ENCODE measurements at places on chromosomes 16 and 17.

DNA sequence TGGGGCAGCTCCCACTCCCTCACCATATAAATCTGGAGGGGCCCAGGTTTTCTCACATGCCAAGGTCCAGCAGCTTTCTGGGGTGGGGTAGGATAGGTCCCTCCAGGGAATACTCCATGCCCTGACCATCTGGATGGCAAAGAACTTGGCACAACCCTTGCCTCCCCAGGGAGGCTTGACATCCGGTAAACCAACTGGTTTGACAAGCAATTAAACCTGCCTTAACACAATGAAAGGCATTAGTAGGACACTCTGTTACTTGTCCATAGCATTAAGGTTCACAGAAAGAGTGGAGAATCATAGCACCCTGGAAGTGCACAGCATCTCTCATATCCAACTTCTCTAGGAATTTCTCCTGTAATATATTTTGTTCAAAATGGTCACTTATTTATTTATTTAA, 63.9 kb upstream of the MAF start:
- peaks cover 4% of the 10 kb centered on the region for H3K4me1 ChIP-seq
- H3K27ac ChIP-seq = no peak overlapping the region
- no peaks in the 10 kb centered on the region for H3K36me3 ChIP-seq
- H3K4me3 ChIP-seq = no peak overlapping the region
- H3K27me3 ChIP-seq = no peaks in the 10 kb centered on the region

DNA sequence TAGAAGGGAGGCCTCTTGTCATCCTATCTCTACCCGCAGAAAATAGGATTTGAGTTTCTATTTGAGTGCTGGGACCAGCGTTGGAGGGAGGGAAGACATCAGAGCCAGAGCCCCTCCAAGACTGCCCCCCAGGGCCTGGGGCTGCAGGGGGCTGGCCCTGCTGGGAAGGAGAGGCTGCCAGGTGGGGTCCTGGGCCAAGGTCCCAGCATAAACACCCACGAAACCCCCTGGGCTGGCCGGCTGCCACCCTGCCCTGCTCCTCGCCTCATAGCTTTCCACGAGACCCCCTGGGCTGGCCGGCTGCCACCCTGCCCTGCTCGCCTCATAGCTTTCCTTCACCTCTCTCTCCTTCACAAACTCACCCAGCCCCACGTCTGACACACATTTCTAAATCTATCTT, 10.6 kb upstream of the TEX19 start:
- no peak for DNase-seq
- no peaks in the 10 kb centered on the region for H3K36me3 ChIP-seq
- peaks cover 6% of the 10 kb centered on the region for H3K4me1 ChIP-seq
- no peak overlapping the region for H3K27ac ChIP-seq

- no peak overlapping the region for H3K4me3 ChIP-seq
- DNase-seq = no peak
- peaks cover 24% of the 10 kb centered on the region for H3K27me3 ChIP-seq
- no peak overlapping the region for H3K27ac ChIP-seq
- no peaks in the 10 kb centered on the region for H3K36me3 ChIP-seq
- H3K4me1 ChIP-seq = no peaks in the 10 kb centered on the region
Observed at GRCh38 chr16:51434567-51435198, 283.6 kb upstream of the SALL1 start.

DNA sequence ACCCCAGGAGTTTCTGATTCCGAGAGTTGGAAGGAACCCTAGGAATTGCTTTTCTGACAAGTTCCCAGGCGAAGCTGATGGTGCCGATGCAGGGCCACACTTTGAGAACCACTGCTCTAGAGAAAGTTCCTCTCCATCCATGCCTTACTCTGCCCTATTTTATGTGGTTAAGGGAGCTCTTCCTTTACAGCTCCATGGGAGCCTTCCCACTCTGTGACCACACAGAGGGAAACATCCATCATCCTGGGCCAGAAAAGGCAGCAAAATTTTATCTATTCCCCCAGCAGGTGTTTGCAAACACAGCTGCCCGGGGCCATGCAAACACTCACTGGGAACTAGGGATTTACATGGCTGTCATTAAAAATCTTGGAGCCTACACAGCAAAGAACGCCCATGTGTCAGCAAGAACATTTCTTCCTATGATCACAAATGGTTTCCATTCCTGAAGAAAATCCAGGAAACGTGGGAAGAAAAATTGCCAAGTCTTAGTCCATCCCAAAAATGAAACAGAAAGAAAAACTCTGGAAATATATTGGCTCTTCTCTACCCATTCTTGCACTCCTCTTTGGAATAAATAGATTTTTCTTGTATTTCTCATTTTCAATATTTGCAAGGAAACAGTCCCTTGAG, 252.7 kb downstream of the PMP22 start:
- DNase-seq = no peak
- H3K4me3 ChIP-seq = no peak overlapping the region
- H3K27me3 ChIP-seq = no peaks in the 10 kb centered on the region
- H3K27ac ChIP-seq = no peak overlapping the region

- DNase-seq = peak; percentile 72
- H3K4me1 ChIP-seq = peaks cover 46% of the 10 kb centered on the region
- peak within 1 kb of the TSS; percentile 79 for H3K27ac ChIP-seq
Observed at GRCh38 chr17:43907425-43907981, at the start of gene MPP2. Gene MPP2, minus strand, starts transcription at chr17:43907536. Its CDS starts 3,076 bp downstream, at chr17:43904460.

DNA sequence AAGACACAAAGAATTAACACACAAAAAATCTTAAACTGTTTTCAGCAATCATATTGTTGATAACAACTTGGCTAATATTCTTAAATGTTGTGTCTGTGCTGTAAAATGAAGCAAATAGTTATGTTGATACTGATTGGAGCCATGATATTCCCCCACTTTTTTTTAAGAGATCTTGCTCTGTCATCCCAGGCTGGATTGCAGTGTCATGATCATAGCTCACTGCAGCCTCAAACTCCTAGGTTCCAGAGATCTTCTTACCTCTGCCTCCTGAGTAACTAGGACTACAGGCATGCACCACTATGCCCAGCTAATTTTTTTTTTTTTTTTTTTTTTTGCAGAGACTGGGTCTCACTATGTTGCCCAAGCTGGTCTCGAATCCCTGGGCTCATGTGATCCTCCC, 26.0 kb downstream of the BBS2 start:
- peaks cover 70% of the 10 kb centered on the region for H3K36me3 ChIP-seq
- peaks cover 3% of the 10 kb centered on the region for H3K4me1 ChIP-seq
- no peak overlapping the region for H3K27ac ChIP-seq

- no peak overlapping the region for H3K27ac ChIP-seq
- no peak for DNase-seq
- no peaks in the 10 kb centered on the region for H3K36me3 ChIP-seq
- H3K27me3 ChIP-seq = no peaks in the 10 kb centered on the region
- H3K4me3 ChIP-seq = no peak overlapping the region
- no peaks in the 10 kb centered on the region for H3K4me1 ChIP-seq
Observed at GRCh38 chr17:8979715-8980114, 14.2 kb upstream of the PIK3R5 start.

DNA sequence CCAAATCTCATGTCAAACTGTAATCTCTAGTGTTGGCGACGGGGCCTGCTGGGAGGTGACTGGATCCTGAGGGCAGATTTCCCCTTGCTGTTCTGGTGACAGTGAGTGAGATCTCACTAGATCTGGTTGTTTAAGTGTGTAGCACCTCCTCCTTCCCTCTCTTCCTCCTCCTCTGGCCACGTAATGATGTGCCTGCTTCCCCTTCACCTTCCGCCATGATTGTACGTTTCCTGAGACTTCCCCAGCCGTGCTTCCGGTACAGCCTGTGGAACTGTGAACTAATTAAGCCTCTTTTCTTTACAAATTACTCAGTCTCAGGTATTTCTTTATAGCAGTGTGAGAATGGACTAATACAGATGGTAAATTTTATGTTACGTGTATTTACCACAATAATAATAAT, 49.2 kb downstream of the METTL16 start:
- peaks cover 78% of the 10 kb centered on the region for H3K36me3 ChIP-seq
- H3K27ac ChIP-seq = no peak overlapping the region
- H3K4me3 ChIP-seq = no peak overlapping the region
- DNase-seq = no peak

- H3K36me3 ChIP-seq = peaks cover 27% of the 10 kb centered on the region
- H3K4me3 ChIP-seq = no peak overlapping the region
- peak overlapping the region; percentile 27 for H3K27ac ChIP-seq
- H3K27me3 ChIP-seq = no peaks in the 10 kb centered on the region
- DNase-seq = no peak
Observed at GRCh38 chr16:4380119-4381063, 8.7 kb downstream of the VASN start.

- no peaks in the 10 kb centered on the region for H3K36me3 ChIP-seq
- no peaks in the 10 kb centered on the region for H3K27me3 ChIP-seq
- no peak for DNase-seq
- no peaks in the 10 kb centered on the region for H3K4me1 ChIP-seq
- no peak overlapping the region for H3K4me3 ChIP-seq
Observed at GRCh38 chr16:88331989-88332920, 50.5 kb upstream of the ZNF469 start.

- no peak for DNase-seq
- H3K27ac ChIP-seq = no peak overlapping the region
- peaks cover 3% of the 10 kb centered on the region for H3K36me3 ChIP-seq
Observed at GRCh38 chr17:38512473-38513058, 84.3 kb downstream of the ARHGAP23 start.

DNA sequence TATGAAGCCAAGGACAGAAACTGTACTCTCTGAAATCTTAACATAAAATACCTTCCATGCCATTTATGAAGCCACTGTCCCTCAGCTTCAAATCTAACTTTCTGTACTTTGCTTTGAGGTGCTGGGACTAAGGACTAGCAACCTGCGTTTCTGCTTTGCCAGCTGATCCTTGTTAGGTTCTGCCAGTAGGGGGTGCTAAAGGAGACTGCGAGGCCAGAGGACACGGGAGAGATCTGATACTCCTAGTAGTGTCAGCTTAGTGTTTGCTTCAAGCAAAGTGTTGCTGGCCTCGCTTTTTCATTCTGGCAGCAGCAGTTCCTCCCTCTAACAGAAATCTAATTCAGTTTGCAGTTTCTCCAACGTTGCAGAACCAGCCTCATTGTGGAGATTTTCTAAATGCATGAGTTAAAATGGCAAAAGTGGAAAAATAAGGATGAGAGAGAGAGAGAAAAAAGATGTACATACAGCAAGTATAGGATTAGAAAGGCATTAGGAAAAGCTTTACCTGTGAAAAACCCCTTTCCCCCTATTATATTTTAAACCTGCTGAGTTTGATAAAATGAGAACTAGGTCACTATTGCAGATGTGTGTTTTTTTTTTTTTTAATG, 297.5 kb downstream of the CA10 start:
- H3K27ac ChIP-seq = no peak overlapping the region
- DNase-seq = no peak
- no peaks in the 10 kb centered on the region for H3K4me1 ChIP-seq
- peaks cover 12% of the 10 kb centered on the region for H3K27me3 ChIP-seq

DNA sequence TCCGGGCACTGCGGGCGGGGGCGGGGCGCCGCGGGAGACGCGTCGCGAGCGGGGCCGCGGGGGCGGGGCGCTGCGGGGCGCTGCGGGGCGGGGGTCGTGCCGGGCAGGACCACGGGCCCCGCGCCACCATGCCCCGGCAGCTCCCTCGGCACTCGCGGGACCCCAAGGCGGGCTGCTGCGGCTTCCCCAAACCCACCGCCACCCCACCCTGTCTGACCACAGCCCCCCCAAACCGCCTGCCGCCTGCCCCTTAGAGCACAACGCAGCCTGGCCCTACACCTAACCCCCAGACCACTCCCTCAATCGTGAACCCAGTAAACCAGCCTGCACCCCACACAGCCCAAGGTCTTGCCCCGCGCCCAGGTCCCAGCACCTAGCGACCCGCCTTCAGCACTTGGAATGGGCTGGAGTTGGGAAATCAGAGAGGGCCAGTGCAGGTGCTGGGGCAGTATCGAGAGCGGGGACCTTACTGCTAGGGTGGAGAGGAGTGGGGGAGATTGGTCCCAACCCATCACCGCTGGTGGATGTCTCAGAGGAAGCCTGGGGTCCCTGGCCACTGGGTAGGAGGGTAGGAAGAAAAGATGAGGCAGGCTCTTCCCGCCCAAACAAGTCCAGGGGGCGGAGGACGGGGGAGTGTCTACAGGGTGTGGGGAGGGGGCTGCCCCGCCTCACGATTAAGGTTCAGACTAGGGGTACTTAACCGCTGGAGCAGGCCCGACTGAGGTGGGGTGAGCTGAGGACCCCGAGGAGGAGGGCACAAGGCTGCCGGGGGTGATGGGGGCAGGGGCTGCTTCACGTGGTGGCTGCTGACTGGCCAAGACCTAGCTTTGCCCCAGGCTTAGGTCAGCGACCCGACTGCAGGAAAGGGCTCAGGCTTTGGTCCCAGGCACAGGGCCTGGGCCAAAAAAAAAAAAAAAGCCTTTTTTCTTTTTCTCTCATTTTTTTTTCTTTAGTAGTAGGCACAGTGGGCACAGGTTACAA, 539 bp upstream of the VAMP2 start:
- H3K4me3 ChIP-seq = peak overlapping the region; percentile 95
- H3K36me3 ChIP-seq = peaks cover 24% of the 10 kb centered on the region
- peak; percentile 32 for DNase-seq
- no peaks in the 10 kb centered on the region for H3K27me3 ChIP-seq
- H3K4me1 ChIP-seq = peaks cover 67% of the 10 kb centered on the region
- H3K27ac ChIP-seq = peak overlapping the region; percentile 100

- DNase-seq = no peak
- no peak overlapping the region for H3K4me3 ChIP-seq
- H3K27me3 ChIP-seq = peaks cover 33% of the 10 kb centered on the region
- H3K4me1 ChIP-seq = no peaks in the 10 kb centered on the region
- H3K27ac ChIP-seq = no peak overlapping the region
- H3K36me3 ChIP-seq = no peaks in the 10 kb centered on the region
Observed at GRCh38 chr17:34840750-34841149, 120.5 kb downstream of the CCT6B start.

- no peak overlapping the region for H3K4me3 ChIP-seq
- no peak overlapping the region for H3K27ac ChIP-seq
- H3K4me1 ChIP-seq = no peaks in the 10 kb centered on the region
Observed at GRCh38 chr17:33284022-33284421, 9.1 kb downstream of the ASIC2 start.

DNA sequence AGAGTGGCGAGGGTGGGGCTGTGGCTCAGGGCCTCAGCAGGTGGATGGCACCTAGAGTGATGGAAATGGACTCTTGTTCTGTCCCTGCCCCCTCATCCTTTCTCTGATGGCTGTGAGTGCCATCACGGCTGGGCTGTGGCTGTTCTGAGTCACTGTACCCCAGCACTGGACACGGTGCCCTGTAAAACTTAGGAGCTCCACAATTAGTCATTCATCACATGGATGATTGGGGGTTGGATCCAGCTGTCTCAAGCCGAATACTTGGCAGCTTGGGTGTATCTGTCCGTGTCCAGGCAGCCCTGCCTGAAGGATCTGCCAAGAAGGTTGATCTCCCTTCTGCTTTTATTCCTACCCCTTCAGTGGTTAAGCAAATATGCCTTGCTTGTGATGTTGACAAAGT, 295.5 kb upstream of the EEF2KMT start:
- H3K27me3 ChIP-seq = peaks cover 21% of the 10 kb centered on the region
- H3K27ac ChIP-seq = no peak overlapping the region
- no peak for DNase-seq
- no peak overlapping the region for H3K4me3 ChIP-seq

- peak overlapping the region; percentile 77 for H3K27ac ChIP-seq
- peak overlapping the region; percentile 6 for H3K4me3 ChIP-seq
- H3K4me1 ChIP-seq = peaks cover 58% of the 10 kb centered on the region
- H3K27me3 ChIP-seq = no peaks in the 10 kb centered on the region
Observed at GRCh38 chr17:17868641-17869522, 32.1 kb upstream of the SREBF1 start.

Measured in left ventricle myocardium inferior (tissue), 1 donor.